ENCODE measurements at places on chromosomes 4 and X.

DNA sequence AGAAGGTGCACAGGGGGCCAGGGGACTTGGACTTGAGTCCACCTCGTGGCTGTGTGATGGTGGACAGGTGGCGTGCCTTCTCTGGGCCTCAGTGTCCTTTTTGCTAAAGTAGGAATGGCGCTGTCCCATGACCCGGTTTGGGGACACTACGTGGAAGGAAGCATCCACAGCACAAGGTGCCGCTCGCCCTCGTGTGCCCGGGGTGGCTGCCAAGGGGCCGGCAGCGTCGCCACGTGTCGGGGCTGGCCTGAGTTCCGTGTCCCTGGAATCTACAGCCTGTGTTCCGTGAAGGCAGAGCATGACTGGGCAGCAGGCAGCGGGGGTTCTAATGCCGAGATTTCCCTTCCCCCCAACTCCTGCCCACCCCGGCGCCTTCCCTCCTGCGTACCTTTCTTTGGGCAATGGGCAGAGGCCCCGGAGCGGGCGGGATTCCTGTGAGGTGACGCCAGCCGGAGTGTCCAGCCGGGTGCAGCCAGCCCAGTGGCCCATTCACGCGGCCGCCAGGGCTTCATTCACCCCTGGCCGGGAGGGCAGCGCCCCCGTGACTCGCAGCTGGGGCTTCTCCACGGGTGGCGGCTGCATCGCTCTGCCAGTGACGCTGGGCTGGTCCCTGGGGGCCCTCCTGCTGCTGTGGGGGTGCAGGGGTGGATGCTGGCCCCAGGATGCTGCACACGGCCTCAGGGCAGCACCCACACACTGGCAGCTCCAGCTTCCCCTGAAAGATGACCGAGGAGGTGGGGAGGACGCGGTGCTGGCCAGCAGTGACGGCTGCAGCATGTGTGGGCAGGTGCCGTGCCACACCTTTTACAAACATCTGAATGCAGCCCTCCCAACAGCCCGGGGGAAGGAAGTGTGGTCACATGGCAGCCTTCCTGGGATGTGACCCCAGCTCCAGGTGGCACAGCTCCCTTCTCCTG lies 21.2 kb downstream of the DOK7 start:
- no peak for DNase-seq

GRCh38 chr4:170425521-170426143 lies 335.9 kb upstream of the AADAT start:
- no peak for DNase-seq

DNA sequence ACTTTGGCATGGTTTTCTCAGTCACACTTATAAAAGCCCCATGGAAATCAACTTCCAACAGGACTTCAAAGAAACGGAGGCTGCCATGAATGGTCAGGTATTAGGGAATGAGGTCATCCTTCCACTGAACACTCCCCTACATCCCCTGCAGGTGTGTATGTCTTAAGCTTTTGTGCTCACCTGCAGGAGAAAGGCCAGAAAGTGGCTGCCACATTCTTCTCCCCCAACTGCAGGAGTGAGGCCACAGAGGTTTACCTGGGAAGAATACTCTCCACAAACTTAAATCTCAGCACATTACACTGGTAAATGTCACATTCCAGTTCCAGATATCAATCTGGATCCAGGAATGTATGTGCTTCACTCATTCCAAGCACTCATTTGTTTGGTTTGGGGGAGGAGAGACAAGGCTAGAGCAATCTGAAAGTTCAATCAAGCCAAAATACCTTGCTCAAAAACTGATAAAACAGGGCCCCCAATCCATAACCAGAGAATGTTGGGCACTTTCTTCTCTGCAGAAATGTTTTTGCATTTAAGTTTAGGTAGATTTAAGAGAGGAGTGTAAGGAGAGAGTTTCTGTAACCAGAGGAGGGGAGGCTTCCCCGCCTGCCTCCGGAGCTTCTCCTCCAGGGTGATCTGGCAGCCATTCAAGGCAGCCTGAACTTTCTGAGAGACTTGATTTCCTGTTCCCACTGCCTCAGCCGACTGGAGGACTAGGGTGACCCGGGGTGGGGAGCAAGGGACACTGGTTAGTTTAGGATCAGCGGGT lies 15.4 kb downstream of the FAM9C start:
- no peak for DNase-seq

DNA sequence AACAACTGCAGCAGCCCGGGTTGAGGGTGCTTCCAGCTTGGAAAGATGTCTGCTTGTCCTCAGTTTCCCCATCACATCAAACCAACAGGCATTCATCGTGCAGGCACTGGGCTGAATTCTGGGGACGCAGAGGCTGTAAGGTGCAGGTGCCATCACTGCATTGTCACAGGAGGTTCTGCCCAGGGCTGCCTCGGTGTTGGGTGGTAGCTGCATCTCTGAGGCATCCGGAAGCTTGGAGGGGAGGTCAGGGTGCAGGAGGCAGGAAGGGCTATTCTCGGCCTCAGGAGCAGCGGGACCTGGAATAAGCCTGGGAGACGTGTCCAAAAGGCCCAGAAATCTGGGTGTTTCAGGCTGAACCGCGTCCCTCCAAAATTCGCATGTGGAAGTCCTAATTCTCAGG lies 134.6 kb downstream of the HMX1 start:
- DNase-seq: no peak

GRCh38 chr4:164011791-164012190 lies 517.3 kb downstream of the TMA16 start:
- no peak for DNase-seq

GRCh38 chr4:173415092-173415491 lies 16.2 kb upstream of the SCRG1 start:
- DNase-seq: no peak

- no peak for DNase-seq
These were observed 418.8 kb upstream of the ZFP42 start for GRCh38 chr4:187576751-187577150.

GRCh38 chrX:119870626-119871131 lies 854 bp downstream of the RNF113A start:
- peak; percentile 9 for DNase-seq

DNA sequence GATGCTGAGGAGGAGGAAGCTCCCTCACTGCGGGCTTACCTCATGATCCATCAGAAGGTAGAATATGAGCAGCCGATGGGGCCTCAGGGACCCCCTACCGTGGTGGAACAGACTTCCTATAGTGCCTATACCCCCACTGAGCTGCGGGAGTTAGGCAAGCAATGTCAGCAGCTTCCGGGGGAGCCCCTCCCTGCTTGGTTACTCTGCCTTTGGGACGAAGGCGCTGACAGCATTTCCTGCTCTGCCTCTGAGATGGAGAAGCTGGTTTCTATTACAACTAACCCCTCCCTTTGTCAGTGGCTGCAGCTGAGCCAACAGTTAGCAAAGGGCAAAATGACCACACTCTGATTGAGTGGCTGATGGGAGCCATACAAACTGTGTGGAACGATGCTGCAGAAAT lies 430.7 kb downstream of the IDS start:
- no peak for DNase-seq

GRCh38 chr4:158068068-158068467 lies 104.8 kb downstream of the GASK1B start:
- no peak for DNase-seq

Measured in stimulated activated CD8-positive, alpha-beta memory T cell treated with anti-CD3 and anti-CD28 coated beads, Interleukin-4, amount 100 ng/mL, for 1 hour (primary cell).